SW 1271 (cell line): ENCODE measurements at places on chromosomes 7 and 10.

DNA sequence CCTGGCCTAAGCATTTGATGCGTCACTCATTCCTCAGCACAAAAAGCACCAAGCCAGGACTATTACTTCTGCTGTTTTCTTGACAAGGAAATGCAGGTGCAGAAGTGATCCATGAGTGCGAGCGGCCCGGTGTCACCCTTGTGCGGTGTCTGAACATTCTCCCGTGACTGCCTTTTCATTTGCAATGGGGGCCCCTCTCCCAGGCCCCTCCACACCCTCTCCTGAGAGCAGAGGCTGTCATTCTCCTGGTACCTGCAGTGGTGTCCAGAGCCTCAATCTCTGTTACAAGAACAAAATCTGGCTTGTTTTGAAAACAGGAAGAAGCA is 213.1 kb downstream of the DIP2C start:
- DNase-seq: no peak

GRCh38 chr7:122038134-122038533 is 105.9 kb downstream of the AASS start:
- no peak for DNase-seq

DNA sequence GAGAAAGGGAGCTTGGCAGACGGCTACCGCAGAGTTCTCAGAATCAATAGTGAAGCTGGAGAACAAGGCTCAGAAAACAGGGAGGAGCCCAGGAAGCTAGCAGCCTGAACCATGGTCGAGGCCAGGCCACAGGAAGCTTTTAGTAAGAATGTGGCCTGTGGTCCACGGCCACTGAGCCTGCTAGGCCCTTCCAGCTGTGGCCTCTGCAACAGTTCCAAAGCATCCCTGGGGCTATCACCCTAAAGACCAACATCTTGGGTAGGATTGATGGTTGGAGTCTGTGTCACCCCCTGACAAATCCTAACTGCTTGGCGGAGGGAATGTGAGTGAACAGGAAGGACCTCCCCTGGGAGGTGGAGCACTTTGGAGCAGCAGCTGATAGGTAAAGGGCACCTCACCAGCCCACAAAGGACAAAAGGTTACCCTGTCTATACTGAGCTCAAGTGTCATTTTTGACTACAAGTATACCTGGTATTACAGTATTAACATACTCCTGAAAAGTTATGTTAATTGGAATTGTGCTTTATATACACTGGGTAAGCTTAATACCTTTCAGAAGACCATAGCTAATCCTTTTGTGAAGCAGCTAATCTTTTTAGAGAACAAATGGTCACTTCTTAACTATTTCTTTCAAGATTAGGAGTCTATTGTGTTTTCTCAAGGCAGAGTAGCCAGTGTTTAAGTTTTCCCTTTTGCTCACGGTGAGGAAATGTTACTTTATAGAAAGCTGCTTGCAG is 18.7 kb downstream of the PTPRE start:
- DNase-seq: no peak

DNA sequence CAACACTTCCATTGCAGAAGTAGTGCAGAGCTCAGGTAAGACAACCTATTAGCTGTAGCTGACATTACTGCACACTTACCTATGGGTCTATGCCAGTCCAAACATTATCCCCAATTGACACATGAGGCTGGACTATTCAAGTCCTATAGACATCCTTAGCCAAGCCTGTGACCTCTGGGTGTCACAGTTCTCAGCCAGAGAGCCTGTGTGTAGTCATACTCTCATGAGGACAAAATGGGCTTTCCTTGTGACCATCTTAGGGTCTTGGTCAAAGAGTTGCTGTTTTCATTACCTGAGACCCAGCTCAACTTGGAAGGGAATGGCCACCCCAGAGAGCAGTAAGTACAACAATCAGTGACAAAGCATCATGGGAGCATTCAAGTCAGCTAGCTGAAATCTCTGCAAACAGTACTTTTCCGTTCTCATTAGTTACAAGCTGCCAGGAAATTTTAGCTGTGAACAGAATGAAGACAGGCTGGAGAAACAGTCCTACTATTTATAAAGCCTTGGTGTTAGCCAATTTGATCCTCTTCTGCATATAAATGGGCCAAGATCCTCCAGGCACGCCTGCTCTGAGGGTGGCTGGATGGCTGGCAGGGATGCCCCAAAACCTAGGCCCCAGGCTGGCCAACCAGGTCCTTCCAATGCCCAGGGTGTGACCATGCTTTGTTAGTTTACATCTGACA is 44.3 kb downstream of the NUDCD3 start:
- DNase-seq: no peak

DNA sequence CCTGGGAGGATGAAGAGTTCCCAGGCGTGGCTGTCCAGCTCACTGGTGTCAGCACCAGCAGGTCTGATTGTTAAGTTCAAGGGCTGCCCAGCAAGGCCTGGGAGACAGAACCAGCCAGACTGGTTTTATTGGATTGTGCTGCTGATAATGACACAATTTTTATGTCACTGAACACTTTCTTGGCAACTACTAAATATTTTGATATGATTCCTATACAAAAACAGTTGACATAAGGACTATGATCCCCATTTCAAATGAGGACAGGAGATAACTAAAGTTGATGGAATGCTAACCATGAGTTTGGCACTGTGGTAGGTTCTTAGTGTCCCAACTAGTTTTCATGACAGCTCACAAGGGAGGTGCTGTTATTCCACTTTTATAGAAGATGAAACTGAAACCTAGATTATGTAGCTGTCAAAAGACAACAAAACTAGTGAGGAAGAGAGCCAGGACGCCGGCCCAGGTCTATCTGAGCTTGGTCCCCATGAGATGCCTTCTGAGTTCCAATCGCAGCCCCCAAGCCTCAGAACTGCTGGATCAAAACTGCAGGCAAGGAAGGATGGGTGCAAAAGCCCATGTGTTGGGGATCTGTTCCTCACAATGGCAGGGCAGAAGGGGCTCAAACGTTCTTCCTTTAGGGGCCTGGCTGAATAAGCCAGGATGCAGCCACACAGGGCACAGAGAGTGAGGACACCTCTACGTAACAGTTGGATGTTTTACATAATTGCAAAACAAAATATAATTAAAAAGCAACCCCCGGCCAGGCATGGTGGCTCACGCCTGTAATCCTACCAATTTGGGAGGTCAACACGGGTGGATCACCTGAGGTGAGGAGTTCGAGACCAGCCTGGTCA is 52.8 kb downstream of the COBL start:
- no peak for DNase-seq
